ENCODE measurements at places on chromosomes 3 and 15. TPM values are rescaled to one million over a fixed set of nuclear protein-coding genes. Genes with fewer than 3 reads are reported as not detected.

Gene B3GALNT1
- 18.5 TPM for total RNA-seq

DNA sequence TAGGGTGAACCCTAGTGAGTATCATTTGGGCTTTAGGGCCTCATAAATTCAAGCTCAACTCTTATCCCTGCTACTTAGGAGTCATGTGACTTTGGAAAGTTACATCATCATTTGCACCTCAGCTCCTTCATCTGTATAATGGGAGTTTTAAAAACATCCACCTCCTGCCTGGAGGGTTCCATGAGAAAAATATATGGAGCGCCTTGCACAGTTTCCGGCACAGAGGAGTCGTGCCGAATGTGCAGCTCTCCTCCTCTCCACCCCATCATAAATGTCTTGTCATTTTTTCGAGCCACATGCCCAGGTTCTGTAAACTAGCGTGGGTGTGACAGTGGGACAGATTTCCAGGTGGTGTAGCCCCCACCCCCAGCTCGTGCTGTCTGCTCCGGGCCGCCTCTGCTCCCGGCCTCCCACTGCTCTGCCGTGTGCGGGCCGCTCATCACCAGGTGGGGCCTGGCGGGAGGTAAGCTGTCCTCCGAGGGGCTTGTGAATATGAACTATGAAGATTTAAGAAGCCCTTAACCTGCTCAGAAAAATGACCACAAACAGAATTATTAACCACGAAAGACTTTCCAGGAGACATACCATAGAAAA, 90.4 kb downstream of the TOP2B start:
- no peak for DNase-seq

Gene HIGD2B
- total RNA-seq = not detected

GRCh38 chr15:80970658-80971057, 19.0 kb downstream of the MESD start:
- DNase-seq = no peak

GRCh38 chr3:29606416-29606815, 325.5 kb downstream of the RBMS3 start:
- DNase-seq = no peak

DNA sequence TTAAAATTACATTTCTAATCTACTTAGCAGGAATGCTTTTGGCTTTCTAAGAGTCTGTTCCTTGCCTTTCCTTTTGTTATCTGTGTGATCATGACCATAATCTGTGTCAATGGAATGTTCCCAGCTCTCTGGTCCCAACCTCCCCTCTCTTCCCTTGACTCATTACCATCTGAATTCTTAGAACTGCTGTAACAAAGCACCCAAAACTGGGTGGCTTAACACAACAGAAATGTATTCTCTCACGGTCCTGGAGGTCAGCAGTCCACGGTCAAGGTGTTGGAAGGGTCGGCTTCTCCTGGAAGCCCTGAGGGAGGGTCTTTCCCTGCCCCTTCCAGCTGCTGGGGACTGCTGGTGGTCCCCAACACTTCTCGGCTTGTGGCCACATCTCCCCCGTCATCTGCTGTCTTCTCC, 81.1 kb downstream of the LRRK1 start:
- DNase-seq = peak; percentile 51

DNA sequence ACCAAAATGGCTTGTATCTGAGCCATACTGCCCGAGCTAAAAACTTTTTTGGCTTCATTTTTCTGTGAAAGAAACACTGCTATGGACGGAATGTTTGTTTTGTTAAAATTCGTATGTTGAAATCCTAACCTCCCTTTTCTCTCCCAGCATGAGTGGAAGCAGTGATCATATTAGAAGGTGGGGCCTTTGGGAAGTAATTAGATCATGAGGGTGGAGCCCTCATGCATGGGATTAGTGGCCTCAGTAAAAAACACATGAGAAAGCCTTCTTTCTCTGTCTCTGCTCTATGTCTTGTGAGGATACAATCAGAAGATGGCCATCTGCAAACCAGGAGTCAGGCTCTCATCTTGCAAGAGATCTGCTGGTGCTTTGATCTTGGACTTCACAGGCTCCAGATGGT, 7.4 kb upstream of the FNDC3B start:
- no peak for DNase-seq

Gene GUCA1C
- not detected for total RNA-seq

DNA sequence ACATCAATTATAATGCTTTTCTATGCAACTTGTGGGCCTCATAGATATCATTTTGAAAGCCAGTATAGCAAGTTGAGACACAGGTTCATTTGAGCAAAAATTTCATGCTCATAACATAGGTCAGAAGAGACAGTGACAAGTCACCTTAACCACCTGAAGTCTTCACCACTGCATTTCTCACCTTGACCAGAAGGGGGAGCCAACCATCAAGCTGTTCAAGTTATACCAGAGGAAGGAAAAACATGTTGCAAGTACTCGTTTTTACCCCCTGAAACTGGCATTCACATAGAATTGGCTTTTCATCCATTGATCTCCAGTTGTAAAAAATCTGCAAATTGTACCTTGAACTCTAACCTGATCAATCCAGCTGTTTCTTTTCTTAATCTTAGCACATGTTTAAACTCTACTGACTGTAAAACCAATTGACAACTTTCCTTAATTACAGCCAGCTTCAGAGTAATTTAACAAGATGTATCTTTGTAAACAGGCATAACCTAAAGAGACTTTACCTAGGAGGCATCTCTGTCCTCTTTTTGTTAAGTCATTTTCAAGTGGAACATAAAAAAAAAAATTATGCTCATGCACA, 1.4 kb downstream of the LMOD3 start:
- DNase-seq = no peak

GRCh38 chr3:72487078-72487765, 361.0 kb downstream of the SHQ1 start:
- DNase-seq = peak; percentile 87

GRCh38 chr15:60574801-60575631, 96.1 kb upstream of the ICE2 start:
- DNase-seq = no peak

DNA sequence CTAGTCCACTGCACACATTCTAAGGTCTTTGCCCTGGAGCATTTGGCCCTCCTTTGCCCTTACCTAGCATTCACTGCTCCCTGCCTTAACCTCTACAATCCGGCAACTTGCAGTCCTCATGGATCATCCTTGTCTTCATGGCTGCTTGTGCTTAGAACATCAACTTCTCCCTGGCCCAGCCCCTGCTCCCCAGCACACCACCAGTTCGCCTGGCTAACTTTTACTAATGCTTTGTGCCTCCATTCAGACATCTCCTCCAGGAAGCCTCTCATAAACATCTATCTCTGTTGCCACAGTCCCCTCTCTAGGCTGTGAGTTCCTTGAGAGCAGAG, 57.1 kb downstream of the AAGAB start:
- DNase-seq = no peak

GRCh38 chr15:36905908-36906307, 194.4 kb downstream of the MEIS2 start:
- no peak for DNase-seq

Gene STRIT1
- not detected for total RNA-seq

Gene MCTP2
- 0.32 TPM for total RNA-seq

Gene NR1I2
- total RNA-seq = not detected

- DNase-seq = no peak
These were observed 58.9 kb upstream of the FURIN start for GRCh38 chr15:90809536-90809935.

DNA sequence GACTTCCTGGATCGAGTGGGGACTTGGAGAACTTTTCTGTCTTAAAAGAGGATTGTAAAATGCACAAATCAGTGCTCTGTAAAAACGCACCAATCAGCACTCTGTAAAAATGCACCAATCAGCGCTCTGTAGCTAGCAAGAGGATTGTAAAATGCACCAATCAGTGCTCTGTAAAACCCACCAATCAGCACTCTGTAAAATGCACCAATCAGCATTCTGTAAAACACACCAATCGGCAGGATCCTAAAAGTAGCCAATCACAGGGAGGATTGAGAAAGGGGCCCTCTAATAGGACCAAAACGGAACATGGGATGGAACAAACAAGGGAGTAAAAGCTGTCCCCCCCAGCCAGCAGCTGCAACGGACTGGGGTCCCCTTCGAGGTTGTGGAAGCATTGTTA, 587.4 kb upstream of the ALCAM start:
- no peak for DNase-seq

DNA sequence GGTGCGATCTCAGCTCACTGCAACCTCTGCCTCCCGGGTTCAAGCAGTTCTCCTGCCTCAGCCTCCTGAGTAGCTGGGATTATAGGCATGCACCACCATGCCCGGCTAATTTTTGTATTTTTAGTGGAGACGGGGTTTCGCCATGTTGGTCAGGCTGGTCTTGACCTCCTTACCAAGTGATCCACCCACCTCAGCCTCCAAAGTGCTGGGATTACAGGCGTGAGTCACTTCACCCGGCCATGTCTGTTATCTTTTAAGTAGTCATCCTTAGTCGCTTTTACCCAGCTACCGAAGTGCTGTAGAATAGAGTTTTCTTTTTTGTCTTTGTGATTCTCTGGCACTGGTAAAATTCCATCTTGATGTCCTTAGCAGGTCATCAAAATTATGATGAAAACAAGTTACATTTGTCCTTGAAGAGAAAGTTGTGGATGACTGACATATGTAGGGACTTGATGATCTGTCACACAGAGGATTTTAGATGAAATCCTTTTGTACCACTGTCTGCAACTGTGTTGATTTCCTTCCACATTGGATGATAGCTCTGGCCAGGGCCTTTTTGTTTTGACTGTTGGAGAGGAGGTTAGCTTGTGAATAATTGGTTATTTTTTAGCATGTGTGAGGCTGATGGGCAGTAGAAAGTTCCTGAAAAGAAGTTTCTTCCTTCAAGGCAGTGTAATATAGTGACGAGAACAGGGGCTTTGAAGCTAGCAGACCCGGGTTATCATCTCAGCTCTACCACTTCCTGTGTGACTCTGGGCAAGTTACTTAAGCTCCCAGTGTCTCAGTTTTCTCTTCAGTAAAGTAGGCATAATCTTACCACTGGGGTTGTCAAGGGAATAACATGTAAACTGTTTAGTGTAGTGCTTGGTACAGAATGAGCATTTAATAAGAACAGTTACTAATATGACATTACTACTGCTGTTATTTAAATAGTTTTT, 18.8 kb downstream of the ATG7 start:
- DNase-seq = no peak

- DNase-seq = peak; percentile 54
These were observed 4.4 kb downstream of the CHCHD4 start for GRCh38 chr3:14120111-14120920.

DNA sequence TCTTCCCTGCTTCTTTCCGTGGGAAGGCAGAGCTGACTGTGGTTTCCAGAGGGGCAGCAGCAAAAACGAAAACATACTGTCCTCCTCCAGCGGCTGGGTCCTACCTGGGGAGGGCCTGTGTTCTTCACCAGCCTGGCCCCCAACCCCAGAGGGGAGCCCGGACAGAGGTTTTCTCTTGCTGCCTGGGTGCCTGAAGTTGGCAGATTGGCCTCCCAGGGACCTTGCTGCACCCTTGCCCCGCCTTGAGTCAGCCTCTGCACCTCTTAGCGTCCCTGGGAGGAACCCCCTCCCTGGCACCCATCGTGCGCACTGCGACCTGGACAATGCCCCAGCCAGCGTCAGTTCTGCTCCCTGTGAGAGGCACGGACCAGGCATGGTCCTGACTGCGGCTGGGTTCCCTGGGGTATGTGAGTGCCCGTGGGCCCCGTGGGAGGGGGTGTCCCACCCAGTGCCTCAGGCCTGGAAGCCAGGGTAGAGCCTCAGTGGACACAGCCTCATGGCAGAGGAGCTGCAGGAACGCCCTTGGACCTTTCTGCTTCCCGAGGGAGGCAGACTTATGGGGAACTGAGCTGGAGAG, 56.8 kb upstream of the PRR23E start:
- DNase-seq = peak; percentile 81

- DNase-seq = no peak
These were observed 10.1 kb downstream of the VPS13C start for GRCh38 chr15:62050115-62050514.

DNA sequence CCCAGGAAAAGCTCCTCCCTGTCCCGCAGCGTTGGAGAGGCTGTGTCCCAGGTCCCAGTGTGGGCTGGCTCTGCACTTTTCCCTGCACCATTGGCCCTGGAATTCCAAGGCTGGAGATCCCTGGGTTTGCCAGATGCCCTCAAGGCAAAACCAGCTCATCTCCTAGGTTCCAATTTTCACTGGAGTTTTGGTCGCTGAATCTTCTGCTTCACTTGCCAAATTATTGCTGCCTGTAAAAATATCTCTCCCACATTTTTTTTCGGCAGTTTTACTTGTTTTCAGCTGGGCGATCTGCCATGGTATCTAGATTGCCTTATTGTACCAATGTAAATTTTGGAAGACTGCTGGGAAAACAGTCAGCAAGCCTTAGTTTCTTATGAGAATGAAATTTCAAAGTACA, 150.9 kb upstream of the ATP10A start:
- no peak for DNase-seq

DNA sequence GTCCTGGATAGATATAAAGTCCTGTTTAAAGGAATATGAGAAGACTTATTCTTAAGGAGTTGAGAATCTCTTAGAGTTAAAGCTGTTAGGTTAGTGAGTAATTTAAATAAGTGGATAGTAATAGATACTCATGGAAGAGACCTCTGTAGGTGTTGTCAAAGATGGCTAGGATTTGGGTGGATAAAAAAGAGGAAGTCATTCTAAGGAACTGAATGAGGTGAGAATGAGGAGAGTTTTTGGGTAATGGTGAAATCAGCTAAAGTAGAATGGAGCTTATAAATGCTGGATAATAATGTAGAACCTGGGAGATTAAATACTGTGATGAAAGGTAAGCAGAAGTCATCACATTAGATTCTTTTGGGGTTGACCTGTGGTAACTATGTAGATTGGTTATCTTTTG, 8.1 kb downstream of the ARIH1 start:
- DNase-seq = no peak

DNA sequence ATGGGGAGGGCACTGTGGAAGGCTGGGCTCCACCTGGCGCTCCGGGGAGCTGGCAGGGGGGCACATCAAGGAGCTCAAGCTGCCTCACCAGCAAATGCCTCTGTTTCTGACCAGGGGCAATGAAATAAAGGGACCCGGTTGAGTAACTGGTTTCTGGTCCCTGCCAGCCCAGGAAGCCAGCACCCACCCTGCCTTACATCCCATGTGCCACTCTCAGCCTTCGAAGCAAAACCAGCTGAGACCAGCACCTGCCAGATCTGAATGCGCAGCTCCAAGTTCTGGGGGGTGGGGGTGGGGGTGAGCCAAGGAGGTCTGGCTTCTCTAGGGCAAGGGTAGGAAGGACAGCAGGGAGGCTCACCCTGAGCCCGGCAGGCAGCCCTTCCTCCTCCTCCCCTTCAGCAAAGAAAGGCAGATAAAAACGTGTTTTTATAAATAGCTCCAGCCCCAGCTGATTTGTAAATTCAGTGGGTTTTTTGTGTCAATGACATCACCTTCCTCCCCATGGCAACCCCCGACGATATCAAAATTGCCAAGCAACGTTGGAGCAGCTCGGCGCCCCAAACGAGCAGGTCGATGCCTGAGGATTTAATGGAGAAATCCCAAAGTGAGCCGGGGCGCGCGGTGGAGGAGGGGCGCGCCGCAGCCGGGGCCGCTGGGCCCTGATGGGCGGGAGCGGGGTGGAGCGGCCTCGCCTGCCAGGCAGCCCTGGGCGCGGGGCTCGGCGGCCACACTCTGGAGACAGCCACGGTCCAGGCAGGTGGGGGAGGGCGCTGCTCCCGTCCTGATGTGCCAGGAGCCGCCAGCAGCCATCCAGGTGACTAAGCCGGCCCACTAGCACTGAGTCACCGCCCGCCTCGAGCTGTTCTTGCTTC, at the start of gene PAK6:
PAK6 (plus strand) TSS at position 532 of the 872 bp plus-strand sequence. CDS start 25,723 bp downstream, outside the sequence.
- peak; percentile 80 for DNase-seq
